ENCODE measurements at places on chromosomes 1 and 21.

DNA sequence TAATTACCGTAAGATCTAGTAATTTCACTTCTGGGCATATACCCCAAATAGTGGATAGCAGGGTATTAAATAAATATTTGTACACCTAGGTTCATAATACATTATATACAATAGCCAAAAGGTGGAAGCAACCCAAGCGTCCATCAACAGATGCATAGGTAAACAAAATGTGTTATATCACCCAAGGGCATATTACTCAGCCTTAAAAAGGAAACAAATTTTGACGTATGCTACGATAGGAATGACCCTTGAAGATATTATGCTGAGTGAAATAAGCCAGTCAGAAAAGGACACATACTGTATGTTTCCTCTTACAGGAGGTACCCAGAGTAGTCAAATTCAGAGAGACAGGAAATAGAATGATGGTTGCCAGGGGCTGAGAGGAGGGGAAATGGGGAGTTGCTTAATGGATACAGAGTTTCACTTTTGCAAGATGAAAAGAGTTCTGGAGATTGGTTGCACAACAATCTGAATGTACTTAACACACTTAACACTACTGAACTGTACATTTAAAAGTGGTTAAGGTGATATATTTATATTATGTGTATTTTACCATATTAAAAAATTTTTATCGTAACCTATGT lies 36.6 kb upstream of the KCTD3 start:
- no peak for DNase-seq
- H3K4me3 ChIP-seq, result no peak overlapping the region
- peaks cover 3% of the 10 kb centered on the region for H3K4me1 ChIP-seq
- no peaks in the 10 kb centered on the region for H3K36me3 ChIP-seq
- no peak overlapping the region for H3K27ac ChIP-seq

DNA sequence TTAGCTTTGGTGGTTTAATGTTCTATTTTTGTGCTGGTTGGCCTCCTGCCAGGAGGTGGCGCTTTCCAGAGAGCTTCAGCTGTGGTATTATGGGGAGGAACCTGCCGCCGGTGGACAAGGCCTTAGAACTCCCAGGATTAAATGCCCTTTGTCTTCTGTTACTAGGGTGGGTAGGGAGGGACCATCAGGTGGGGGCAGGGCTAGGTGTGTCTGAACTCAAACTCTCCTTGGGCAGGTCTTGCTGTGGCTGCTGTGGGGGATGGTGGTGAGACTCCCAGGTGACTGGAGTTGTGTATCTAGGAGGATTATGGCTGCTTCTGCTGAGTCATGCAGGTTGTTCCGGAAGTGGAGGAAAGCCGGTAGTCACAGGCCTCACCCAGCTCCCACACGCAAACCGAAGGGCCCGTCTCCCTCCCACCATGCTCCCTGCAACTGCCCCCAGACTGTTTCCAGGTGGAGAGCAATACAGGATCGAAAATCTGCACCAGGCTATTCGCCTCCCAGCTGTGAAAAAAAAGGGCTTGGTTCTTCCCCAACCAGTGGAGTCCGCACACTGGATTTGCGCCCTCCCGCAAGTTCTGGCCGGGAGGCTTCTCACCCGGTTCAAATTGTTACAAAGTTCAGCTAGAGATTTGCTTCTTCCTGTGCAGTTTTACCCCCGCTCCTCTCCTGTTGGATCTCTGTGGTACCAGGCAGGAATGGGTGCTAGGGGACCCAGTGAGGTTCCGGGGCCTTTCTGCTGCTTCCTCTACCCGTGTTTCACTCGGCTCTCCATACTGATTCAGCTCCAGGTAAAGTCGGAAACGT lies 220.5 kb downstream of the CENPF start:
- no peak overlapping the region for H3K27ac ChIP-seq
- H3K27me3 ChIP-seq, result no peaks in the 10 kb centered on the region
- no peak overlapping the region for H3K4me3 ChIP-seq
- no peaks in the 10 kb centered on the region for H3K4me1 ChIP-seq
- no peaks in the 10 kb centered on the region for H3K36me3 ChIP-seq

DNA sequence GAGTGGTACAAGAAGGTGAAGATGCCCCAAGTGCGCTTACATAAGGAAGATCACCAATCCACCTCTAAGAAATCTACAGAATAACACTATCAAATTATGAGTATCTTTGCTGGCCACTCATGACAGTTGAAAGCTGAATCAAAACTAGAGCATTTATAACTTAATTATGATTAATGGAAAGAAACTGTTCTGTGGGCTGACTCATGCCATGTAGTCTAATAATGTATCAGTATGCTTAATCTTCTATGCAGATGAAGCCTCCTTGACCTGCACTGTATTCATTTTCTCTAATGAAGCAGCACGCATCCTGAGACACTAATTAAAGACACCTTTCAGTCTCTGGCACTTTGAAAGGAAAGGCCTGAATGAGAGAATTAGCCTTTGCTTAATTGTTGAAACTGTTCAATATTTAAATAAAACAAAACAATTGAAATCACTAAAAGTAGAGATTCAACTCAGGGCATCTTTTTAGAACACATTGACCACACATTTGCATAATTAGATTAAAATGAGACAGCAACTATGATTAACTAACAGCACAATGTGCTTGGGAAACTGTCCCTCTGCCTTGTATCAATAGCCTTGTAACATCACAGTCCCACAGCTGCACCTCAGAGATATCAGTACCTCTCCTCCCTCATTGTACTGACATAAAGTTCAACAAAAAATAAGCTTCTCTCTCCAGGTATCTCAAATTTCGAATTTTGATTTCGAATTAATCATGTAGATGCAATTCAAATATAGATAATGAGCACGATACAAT lies 105.6 kb downstream of the NTPCR start:
- no peaks in the 10 kb centered on the region for H3K4me1 ChIP-seq
- DNase-seq, result no peak
- no peak overlapping the region for H3K27ac ChIP-seq
- H3K36me3 ChIP-seq, result peaks cover 14% of the 10 kb centered on the region
- H3K27me3 ChIP-seq, result no peaks in the 10 kb centered on the region

DNA sequence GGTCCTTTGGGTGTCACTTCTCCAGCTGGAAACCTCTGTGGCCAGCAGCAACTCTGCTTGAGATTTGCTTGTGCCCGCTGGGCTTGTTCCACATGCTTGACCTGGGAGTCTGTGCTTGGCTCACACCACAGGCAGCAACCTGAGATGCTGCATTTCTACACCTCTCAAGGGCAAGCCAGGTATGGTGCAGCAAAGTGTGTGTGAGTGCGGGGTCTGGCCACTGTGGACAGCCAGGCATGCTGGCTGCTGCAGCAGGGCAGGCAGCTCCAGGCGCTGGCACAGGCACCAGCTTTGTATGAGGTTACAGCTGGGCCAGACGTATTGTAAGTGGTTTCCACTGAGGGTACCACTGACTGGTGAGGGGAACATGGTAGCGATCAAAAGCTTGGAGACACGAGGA lies 242.0 kb downstream of the PTGER3 start:
- no peak for DNase-seq
- no peak overlapping the region for H3K4me3 ChIP-seq
- H3K27me3 ChIP-seq, result no peaks in the 10 kb centered on the region
- no peaks in the 10 kb centered on the region for H3K4me1 ChIP-seq
- H3K36me3 ChIP-seq, result no peaks in the 10 kb centered on the region

DNA sequence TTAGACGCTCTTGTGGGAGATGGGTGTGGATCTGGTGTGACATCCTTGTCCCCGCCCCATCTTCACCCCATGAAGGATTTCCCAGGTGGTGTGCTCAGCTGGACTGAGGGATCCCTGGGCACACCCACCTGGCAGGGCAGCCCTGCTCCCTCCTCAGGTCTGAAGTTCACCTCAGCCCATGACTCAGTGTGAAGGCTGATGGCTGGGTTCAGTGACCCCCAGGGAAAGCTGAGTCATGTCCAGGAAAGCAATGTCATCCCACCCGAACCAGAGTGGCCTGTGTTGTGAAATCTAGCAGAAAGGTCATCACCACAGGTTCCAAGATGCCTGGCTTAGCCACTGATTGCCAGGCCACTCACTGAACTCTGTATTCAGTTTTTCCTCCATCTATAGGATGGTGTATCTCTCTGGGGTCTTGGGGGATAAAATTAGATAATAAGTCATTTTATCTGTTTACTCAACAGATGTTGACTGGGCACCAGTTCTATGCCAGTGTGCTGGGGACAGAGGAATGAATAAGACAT lies 97.7 kb upstream of the JUN start:
- H3K4me3 ChIP-seq, result no peak overlapping the region
- H3K27ac ChIP-seq, result no peak overlapping the region
- DNase-seq, result no peak

DNA sequence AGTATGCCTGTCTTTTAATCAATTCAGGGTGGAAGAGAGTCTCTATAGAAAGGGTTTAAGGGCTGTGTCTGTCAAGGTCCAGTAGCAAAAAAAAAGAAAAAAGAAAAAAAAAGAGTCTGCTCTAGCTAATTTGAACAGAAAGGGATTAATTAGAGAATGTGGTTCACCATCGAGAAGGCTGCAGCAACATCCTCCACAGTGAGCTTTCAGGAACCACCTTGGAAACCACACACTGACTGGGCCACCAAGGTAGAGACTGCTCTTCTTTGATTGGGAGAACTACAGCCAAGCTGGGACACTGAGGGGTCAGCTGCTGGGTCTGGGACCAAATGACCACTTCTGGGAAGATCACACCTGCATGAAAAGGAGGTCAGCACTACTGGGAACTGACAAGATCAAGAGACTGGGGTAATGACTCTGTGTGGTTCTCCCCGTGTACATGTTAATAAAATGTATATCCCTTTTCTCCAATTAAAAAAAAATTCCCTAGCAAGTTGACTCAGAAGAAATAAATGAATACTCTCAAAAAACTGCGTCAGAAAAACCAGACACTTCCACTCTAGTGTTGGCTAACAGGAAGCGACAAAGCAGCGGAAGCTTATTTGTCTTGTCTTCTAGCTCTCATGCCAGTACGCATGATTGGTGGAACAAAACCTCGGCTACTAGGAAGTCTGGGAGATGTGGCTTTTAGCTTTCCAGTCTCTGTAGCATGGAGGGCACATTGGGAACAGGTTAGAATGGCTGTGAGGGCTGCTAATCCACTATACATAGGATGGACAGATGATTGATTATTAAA lies 60.0 kb upstream of the IVNS1ABP start:
- peaks cover 15% of the 10 kb centered on the region for H3K4me1 ChIP-seq
- no peak overlapping the region for H3K4me3 ChIP-seq
- H3K36me3 ChIP-seq, result peaks cover 6% of the 10 kb centered on the region
- no peaks in the 10 kb centered on the region for H3K27me3 ChIP-seq

Data from activated naive CD4-positive, alpha-beta T cell treated with anti-CD3 and anti-CD28 coated beads, Interleukin-2, amount 10 ng/mL, durations not matched to agents 7 days and 5 days (primary cell).